KG1 (cell line): ENCODE measurements at places on chromosomes 16 and 17.

- DNase-seq = no peak
These were observed 48.4 kb downstream of the IQCK start for GRCh38 chr16:19766554-19766884.

DNA sequence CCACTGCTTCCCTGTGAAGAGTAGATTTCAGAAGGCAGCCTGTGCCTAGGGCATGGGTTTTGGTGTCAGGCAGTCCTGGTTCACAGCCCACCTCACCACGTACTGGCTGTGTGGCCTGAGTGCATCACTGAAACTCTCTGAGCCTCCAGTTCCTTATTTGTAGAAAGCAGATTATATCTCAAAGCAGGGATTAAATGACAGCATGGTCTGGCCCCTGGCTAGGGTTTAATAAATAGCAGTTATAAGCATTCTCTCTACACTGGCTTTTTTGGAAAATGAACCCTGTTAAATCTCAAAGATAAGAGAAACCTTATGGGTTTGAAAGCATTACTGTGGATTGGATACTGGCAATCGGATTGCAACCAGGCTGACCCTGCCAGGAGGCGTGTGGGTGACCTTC, 2.9 kb upstream of the MT1M start:
- no peak for DNase-seq

DNA sequence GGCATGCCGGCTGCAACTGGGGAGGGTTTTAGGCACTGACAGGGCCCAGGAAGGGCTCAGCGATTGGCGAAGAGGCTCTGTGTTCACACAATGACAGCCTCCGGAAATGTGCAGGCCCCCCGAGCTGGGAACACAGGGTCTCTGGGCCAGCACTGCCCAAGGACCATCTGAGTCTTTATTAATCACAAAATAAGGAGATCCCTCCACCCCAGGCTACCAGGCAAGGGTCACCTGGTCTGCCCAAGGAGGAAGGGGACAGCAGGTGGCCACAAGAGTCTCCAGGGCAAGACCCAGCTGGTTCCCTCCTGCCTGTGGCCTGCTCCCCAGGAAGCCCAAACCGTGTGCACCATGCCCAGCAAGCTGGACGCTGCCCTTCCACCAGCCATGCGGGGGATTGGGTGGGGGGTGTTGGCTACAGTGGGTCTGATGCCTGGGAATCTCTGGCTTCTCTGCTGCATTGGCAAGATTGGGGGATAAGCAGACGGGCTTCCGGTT, 52.1 kb upstream of the TNRC6C start:
- DNase-seq = no peak

DNA sequence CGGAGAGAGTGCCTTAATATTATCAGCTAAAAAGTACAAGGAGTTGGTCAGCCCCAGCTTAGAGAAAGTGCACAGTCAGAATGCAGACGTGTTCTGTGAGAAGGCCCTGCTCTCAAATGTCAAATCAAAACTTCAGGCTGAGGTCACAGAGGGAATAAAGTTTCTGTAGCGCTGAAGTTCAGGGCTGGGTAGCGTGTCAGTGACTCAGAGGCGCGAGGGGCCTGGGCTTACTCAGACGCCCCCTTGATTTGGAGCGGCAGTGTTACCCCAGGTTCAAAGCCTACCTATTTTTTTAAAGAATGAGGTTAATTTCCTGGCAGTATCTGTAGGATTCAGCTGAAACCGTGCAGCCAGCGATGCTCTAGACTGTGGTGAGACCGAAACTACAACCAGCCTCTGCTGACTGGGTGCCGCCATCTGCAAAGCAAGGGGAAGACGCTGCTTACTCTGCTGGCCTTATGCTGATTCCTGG, 4.8 kb downstream of the CIAO3 start:
- DNase-seq = no peak

DNA sequence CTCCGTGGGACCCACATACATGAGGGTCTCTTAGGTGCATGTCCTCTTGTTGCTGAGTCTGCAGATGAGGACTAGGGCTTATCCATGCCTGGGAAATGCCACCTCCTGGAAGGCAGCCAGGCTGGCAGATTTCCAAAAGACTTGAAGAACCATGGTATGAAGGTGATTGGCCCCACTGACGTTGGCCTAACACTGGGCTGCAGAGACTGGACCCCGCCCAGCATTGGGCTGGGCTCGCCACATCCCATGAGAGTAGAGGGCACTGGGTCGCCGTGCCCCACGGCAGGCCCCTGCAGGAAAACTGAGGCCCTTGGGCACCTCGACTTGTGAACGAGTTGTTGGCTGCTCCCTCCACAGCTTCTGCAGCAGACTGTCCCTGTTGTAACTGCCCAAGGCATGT, 38.2 kb upstream of the IL21R start:
- DNase-seq = no peak

- no peak for DNase-seq
These were observed 7.7 kb downstream of the ZNF207 start for GRCh38 chr17:32357615-32358014.

- no peak for DNase-seq
These were observed 217.0 kb downstream of the CDH13 start for GRCh38 chr16:82843606-82844271.

DNA sequence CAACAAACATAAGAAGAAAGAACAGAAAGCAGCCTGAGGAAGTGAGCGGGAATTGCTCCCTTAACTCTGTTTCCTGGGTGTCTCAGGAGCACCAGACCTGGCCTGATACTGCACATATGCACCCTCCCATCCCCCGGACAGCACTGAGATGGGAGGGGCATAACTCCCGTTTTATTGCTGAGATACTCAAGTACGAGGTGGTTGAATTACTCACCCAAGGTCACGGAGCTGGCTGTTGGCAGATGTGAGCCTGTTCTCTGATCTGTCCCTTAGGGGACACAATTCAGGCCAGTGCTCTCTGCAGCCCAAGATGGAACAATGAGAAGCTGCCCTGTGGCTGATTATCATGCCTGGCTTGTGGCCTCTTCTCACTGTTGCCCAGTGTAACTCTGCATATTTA, 9.1 kb upstream of the MED9 start:
- DNase-seq = no peak

DNA sequence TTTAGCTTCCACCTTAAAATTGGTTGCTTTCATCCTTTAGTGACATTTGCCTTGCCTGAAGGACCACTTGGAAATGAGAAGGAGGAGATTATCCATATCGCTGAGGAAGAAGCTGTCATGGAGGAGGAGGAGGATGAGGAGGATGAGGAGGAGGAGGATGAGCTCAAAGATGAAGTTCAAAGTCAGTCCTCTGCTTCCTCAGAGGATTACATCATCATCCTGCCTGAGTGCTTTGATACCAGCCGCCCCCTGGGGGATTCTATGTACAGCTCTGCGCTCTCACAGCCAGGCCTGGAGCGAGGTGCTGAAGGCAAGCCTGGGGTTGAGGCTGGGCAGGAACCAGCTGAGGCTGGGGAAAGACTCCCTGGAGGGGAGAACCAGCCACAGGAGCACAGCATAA, 11.5 kb upstream of the TMEM106A start:
- no peak for DNase-seq

GRCh38 chr16:86503830-86504229, 6.5 kb upstream of the FOXF1 start:
- DNase-seq = no peak

GRCh38 chr16:11784038-11784369, 13.1 kb downstream of the ZC3H7A start:
- DNase-seq = no peak

DNA sequence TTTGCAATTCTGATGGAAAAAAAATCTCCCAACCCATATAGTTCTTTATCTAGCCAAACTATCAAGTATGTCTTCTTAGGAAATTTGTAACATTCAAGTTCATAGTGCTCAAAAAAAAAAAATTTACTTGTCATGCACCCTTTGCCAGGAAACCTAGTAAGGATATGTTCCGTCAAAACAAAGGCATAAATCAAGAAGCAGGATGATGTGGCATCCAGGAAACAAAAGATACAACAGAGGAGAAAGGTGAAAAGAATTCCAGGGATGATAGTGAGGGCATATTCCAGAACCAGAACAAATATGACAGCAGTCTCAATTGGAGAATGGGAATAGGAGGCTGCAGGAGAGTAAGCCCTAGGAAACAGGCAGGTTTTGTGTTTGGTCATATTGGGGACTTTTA, 104.6 kb downstream of the SPAG9 start:
- DNase-seq = no peak

- DNase-seq = peak; percentile 15
These were observed 109.9 kb downstream of the TANC2 start for GRCh38 chr17:63075969-63076368.

- DNase-seq = no peak
These were observed 53.5 kb downstream of the ZDHHC7 start for GRCh38 chr16:84957792-84958191.

GRCh38 chr17:64061178-64061898, 40.9 kb upstream of the ICAM2 start:
- no peak for DNase-seq

- no peak for DNase-seq
These were observed 6.2 kb downstream of the CCR7 start for GRCh38 chr17:40558890-40559563.

DNA sequence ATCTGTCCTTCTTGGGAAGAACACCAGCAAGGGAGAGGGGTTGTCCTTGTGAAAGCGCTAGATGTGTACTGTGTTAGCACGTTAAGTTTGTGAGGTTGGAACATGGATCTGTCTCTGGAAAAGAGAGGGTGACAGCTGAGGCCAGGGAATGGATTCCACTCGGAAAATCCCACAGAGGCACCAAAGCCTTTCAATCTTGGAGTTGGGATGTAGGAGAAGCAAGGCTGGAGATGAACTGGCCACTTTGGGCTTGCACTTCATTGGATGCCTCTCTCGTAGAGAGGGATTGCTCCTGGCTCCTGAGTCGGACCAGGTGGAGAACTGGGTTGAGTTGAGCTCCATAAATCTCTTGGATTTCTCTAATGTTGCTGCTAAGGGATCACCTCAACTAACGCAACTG, 67.2 kb downstream of the CCDC182 start:
- no peak for DNase-seq

GRCh38 chr17:752620-753219, 656 bp upstream of the GEMIN4 start:
- no peak for DNase-seq

GRCh38 chr17:64037180-64037579, 16.7 kb upstream of the ICAM2 start:
- no peak for DNase-seq

DNA sequence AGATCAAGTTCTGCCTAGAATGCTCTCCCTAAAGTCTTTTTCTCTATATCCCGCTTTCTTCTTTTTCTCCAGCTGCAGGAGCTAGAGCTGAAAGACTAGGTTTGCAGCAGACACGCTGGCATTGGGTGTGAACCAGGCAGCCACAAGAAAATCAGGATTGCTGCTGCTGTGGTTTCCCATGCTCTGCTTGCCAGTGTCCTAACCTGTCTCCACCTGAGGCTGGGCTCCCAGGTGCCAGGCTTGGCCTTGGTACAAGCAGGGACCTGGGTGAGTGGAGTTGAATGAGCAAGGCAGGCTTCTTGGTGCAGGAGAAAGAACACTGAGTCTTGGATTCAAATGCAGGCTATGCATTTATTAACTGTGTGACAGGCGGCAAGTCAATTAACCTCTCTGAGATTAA, 440.3 kb upstream of the MAF start:
- DNase-seq = no peak

GRCh38 chr17:64340557-64340956, 50.1 kb downstream of the PECAM1 start:
- no peak for DNase-seq

DNA sequence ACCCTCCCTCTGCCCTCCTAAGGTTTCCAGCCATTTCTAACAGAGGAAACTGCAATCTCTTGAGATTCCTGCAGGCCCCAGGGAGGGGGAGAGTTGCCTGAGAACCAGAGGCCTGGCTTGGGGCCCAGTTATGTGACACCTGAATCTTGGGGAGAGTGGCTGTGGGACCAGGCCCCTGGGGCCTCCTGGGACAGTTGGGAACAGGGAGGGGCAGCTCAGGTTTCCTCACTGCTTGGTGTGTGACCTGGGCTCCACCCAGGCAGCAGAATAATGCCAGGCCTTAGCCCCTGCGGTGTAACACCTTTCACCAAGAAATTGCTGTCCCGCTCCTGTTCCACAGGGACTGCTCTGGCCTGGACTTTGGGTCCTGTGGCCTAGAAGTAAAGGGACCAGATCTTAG, 44.3 kb upstream of the CRHR1 start:
- no peak for DNase-seq

DNA sequence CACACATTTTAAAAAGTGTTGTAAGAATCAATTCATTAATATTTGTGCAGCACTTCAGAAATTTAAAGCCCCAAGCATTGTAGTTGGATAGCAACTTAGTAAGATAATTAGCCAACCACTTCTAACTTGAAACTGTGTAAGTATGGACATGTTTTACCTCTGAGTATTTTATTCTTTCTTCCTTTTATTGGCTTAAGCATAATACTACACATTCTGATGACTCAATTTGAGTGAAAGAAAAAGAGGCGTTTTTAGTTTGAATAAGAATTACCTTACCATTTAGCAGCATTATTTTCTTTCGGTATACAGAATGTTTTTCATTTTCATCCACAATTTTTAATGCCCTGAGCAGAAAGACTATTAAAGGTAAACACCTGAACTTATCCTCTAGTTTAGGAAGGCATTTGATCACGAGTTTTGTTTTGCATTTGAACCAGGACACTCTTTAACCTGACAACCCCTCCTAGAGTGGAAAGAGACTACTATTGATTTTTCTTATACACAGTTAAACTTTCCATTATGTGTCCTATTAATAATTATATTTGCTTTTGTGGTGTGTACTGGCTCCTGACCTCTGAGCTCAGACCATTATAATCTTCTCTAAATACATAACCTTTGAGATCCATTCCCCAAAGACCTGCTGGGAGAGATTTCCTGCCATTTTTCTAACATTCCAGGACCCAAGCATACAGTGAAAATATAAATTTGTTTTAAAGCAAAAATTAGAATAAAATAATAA, 9.2 kb downstream of the NACA2 start:
- no peak for DNase-seq

GRCh38 chr17:65588181-65588808, 26.8 kb upstream of the AXIN2 start:
- no peak for DNase-seq

DNA sequence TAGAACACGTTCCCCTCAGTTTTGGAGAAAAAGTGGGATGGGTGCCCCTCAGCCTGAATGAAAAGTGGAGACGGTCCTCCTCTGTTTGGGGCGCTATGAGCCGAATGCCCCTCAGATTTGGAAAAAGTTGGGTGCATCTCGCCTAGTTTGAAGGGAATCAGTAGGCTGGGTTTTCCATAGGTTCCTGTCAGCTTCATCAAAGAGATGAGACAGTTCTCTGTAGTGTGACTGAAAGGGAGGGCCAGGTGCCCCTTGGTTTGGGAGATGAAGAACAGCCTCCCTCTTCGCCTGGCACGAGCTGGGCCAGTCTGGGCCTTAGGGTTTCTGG, 742 bp upstream of the SLC9A5 start:
- no peak for DNase-seq

- DNase-seq = no peak
These were observed 135.1 kb upstream of the CORO6 start for GRCh38 chr17:29757788-29758187.

GRCh38 chr16:1495211-1495888, 2.2 kb downstream of the TELO2 start:
- DNase-seq = no peak

- DNase-seq = no peak
These were observed 825 bp downstream of the RPTOR start for GRCh38 chr17:80545499-80545826.
